ENCODE measurements at places on chromosomes 11 and 22.
A peak's percentile ranks its signal among the peaks of the same experiment; 100 is the strongest.

GRCh38 chr22:44888491-44889254 is 121.1 kb downstream of the PHF21B start:
- no peak for DNase-seq

GRCh38 chr11:67365736-67366444 is 7.5 kb downstream of the CLCF1 start:
- no peak for DNase-seq

DNA sequence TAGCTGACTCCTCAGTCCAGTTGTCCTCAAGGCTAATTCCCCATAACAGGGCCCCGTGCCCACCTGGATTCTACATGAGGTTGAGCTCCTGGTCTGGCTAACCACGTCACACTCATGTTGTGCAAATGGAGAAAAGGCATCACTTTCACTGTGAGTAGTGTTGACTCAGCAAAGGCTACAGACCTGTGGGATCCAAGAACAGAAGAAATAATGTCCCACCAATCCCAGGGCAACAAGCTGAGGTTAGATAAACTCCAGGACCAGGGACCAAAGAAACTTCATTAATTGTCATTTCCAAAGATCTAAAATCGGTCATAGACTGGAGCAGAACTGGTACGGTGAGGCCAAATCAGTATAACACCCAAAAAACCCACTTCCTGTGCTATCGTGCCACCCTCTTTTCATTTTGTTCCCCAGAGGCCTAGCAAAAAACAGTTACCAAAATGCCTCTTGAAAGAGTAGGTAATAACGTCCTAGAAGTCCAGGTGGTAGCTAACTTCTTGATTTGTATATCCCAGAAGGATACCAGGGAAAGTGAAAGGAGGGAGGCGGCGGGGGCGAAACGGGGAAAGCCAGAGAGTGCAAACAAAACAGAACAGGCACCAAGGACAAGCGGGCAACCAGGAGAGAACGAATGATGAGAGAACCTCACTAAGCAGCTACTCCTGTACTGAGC is 1.4 kb downstream of the PCSK7 start:
- DNase-seq: no peak

GRCh38 chr22:46551321-46551720 is 13.9 kb upstream of the CELSR1 start:
- no peak for DNase-seq

GRCh38 chr11:30987819-30988218 is 381.7 kb downstream of the DCDC1 start:
- DNase-seq: no peak

GRCh38 chr11:66529069-66529468 is 16.8 kb downstream of the ZDHHC24 start:
- DNase-seq: no peak

DNA sequence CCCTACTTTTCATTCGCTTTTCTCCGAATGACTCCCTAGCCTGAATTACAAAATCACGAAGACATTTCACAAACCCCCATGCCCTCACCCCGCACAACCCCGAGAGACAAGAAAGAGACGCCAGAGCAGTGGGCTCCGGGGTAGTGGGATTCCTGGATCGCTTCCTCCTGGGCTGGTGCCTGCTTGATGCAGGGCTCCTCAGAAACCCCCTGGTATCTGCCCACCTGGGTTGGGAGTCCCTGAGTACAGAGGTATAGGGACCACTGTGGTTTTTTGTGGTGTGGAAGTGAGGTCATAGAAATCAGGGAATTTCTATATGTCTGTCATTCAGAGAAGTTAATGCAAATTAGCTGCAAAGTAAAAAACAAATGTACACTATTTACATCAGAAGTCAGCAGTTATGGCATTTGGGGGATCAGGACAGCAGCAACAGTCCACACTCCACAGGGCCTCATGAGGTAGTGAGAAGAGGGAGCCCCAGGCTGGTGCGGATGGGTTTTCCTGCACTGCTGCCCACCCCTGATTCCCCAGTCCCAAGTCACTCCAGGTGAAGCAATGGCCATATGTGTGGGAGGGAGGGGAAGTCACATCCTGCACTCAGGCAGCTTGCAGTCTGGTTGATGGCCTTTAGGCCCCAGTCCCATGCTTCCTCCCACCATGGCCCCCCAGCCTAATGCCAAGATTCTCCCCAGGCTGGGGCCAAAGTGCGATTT is 39.6 kb downstream of the BUD13 start:
- no peak for DNase-seq

DNA sequence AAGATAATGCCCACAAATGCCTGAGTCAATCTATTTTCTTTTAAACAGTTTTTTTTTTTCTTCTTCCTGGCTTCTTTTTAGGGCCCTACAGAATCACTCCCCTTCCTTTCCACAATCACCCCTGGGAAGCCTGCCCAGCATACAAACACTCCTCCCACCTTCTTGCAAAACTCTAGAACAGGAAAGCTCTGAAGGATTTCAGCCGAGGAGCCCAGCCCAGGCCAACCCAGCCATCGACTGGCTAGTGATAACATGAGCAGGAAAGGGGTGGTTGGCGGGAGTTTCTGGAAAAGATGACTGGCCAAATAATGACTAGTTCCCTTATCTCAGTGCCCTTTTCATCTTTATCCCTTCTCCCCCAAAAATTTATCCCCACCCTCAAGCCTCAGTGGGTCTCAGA is 68.2 kb downstream of the USP35 start:
- DNase-seq: no peak

GRCh38 chr22:42357634-42358296 is 74.4 kb downstream of the NFAM1 start:
- DNase-seq: no peak

GRCh38 chr22:38467904-38468442 is at the start of gene KDELR3:
TSS of gene KDELR3 (plus strand) at chr22:38468096. CDS start at chr22:38468234, 138 bp downstream.
- DNase-seq: no peak

- no peak for DNase-seq
Observed at GRCh38 chr22:34236527-34236926, 316.3 kb upstream of the LARGE1 start.

- no peak for DNase-seq
Observed at GRCh38 chr22:43080616-43081015, 8.6 kb downstream of the TTLL1 start.

DNA sequence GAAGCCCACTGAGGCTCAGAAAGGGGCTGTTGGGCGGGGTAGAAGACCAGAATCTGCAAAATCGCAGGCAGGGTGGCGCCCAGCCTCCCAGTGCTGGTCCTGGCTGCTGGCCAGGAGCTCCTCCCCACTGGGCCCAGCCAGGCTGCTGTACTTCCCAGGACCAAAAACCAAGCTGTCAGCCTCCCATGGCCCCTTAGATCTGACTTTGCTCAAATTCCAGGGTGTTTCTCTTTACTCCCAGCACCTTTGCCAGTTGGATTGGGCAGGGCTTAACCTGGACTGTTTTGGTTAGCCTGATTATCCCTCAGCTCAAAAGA is 44.2 kb upstream of the WEE1 start:
- peak; percentile 31 for DNase-seq

GRCh38 chr11:76216536-76217325 is 10.4 kb upstream of the WNT11 start:
- peak; percentile 31 for DNase-seq

- DNase-seq: peak; percentile 14
Observed at GRCh38 chr11:102451681-102452460, 694 bp downstream of the TMEM123 start.

- DNase-seq: no peak
Observed at GRCh38 chr11:111923951-111924350, 5.2 kb downstream of the C11orf52 start.

- no peak for DNase-seq
Observed at GRCh38 chr22:43995057-43995685, 28.9 kb upstream of the PARVB start.

DNA sequence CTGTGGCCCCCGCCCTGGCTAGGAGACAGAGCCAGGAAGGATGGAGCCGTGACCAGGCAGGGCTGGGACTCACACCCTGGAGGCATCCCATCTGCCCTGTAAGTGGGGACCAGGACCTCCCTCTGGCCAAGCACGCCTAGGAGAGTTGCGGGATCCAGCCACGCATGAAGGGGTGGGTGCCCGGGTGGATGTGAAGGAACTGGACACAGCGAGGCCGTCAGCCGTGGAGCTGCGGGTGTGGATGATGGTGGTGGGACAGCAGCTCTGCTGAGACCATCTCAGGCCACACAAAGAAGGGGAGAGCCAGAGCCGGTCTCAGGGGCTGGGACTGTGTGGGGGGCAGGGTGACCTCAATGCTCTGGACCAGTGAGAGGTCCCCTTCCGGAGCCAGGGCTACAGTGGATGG is 746.4 kb downstream of the BRD1 start:
- no peak for DNase-seq

- DNase-seq: no peak
Observed at GRCh38 chr11:46393231-46393616, 1.6 kb upstream of the CHRM4 start.

DNA sequence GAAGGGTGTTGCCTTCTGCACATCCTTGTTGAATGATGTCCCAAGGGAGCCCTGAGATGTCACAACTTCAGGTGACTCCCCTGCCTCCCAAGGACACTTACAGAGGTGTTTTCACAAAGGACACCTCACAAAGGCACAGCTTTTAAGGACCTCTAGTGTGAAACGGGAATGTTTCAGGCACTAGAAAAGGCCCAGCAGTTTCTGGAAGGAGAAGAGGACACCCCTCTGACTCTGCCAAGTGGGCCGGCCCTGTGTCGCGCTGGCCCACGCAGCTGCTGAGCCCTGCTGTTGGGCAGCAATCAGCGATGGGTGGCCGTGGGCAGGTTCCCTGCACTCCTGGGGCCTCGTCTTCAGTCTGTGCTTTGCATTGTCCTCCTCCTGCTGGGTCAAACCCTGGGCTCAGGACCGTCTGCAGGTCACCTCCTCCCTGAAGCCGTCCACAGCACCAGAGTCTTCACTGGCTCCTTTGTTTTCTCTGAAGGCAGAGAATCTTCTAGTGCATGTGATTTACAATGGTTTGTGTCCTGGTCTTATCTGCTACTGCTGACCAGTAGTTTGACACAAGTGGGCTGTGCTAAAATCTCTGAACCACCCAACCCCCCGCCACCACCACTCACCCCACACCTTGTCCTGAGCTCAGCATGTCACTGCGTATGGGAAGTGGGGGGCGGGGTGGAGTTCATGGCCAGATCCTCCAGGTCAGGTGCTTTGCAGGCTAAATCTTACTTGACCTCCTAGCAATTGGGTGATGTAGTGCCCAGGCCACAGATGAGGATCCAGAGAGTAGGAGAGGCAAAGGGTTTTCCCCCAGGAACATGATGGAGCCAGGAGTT is 3.2 kb downstream of the LINC01488 start:
- no peak for DNase-seq

DNA sequence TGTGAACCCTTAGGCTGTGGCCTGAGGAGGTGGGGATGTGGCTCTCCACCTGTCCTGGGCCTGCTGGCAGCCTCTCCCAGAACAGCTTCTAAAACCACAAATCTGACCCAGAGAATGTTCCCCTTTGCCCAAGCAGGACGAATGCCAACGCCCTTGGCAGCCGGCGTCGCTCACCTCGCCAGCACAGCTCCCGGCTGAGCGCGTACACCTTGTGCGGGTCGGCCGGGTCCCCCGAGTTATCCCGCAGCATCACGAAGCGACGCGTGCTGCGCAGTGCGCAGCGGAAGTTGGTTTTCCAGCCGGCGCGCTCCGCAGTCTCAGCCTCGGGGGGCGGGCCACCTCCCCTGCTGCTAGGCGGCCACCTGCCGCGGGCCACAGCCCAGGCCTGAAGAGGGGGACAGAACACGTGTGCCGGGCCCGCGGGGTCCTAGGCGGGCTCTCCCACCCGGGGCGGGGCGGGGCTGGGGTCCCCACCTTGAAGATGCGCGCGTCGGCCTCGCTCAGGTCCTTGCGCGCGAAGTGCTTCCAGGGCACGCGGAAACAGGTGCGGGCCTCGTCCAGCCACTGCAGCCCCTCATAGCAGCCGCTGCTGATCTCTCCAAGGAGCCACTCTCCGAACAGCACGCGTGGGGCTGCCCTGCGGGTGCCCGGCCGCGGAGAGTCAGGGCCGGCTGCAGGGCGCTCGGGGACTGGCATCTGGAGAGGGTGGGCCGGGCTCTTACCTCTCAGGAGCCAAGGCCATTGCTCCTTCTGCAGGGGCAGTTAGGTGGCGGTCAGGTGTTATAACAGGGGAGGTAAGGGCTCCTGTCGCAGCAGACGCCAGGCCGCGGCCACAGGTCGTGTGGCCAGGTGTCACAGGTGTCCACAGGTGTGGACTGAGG is 887 bp downstream of the IRF7 start:
- peak; percentile 64 for DNase-seq

GRCh38 chr11:77497368-77497767 is 23.5 kb upstream of the PAK1 start:
- DNase-seq: peak; percentile 79

DNA sequence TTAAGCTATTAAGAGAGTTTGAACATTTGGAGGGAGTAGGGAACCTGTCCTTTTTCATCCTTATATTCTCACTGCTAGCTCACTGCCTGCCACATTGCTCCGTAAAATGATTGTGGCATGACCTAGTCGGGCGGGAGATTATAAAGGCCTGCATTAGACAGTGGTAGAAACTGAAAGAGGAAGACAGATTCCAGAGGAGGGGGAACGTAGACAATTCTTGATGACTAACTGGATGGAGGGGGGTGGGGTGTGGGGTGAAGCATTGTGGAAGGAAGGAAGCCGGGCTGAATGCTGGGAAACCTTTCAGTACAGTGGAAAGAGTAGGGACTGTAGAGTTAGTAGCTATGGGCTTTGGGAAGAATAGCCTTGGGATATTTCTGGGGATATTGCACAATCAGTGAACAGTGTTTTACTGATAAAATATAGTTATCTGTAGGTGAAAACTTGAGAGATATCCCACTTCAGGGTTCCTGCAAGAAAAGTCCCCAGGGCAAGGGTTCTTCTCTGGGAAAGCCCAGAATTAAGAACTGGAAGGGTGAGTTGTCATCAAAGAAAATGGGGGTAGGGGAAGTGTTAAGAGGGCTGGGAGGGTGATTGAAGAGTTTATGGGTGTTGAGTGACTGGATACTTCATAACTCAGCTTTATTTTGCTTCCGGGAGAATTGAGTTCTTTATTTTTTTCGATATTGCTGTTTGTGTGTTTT is 2.1 kb downstream of the MED15 start:
- DNase-seq: no peak

DNA sequence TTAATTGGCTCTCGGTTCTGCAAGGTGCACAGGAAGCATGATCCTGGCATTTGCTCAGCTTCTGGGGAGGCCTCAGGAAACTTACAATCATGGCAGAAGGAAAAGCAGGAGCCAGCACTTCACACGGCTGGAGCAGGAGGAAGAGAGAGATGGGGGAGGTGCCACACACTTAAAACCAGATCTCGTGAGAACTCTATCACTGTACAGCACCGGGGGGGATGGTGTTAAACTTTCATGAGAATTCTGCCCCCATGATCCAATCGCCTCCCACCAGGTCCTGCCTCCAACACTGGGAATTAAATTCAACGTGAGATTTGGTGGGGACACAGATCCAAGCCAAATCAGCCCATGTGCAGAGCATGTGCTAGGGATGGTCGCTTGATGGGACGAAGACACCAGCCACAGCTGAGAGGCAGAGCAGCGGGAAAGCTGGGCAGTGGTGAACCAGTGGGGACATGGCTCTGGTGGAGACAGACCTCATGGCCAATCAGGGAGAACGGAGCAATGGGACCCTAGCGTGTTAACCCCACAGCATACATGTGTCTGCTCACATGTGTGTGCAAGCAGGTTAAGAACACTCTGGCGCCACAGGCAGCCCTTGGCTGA is 6.2 kb downstream of the TANGO2 start:
- no peak for DNase-seq
